Cortex of kidney (tissue), 1 donor: ENCODE measurements at places on chromosomes 7 and 10.

DNA sequence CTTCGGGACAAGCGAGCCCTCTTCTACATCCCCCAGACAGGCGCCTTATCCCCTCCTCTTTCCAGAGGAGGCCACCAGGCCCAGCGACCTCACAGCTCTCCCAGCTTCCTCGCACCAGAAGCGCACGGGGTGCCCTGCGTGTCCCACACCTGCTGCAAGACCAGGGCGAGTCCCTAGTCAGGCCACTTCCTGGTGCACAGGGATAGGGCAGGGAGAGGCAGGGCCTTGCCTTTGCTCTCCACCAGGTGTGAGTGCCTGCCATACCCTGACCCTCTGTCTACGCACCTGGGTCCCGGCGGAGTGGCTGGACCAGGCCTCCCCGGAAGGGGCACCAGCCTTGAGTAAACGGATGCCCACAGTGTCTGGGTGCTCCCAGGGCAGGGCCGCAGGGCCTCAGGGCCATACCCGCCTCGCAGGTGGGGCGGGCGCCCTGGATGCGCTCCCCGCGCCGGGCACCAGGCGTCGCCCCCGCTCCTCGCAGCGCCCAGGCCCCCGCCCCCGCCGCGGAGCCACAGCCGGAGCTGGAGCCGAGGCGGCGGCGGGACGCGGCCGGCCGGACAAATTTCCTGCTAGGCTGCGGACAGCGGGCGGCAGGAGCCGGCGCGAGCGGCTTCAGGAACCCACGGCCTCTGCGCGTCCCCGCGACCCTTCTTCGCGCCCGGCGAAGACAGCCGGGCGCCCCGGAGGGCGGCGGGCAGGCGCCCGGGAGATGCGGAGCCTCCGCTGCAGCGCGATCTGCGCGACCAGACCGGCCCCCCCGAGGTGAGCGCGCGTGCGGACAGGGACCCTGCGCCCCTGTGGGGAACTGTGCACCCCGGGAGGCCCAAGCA lies at the start of gene PTPRE:
Gene PTPRE, plus strand, starts transcription at position 556 of the 830 bp plus-strand sequence. CDS start 133,779 bp downstream, outside the sequence.
- DNase-seq: no peak

GRCh38 chr10:11631890-11632587 lies 20.6 kb upstream of the USP6NL start:
- DNase-seq: no peak

GRCh38 chr10:89702121-89702480 lies 711 bp downstream of the KIF20B start:
- DNase-seq: no peak

DNA sequence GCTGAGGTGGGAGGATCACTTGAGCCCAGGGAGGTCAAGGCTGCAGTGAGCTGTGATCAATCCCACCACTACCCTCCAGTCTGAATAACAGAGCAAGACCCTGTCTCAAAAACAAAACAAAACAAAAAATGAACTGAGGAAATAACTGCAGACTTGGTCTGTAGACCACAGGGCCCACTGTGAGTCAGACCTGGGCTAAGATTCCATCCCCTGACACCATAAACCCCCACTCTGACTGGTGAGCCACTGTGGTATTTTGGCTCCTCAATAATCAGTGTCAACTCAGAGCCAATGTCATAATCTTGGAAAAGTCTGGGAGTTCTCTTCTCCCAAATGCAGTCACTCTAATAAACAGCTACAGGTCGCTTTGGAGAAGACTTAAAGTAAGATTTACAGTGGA lies 24.0 kb upstream of the ERCC6 start:
- DNase-seq: no peak

- no peak for DNase-seq
Measured at GRCh38 chr10:97217299-97217698, 31.5 kb upstream of the SLIT1 start.

GRCh38 chr10:24360282-24361127 lies 151.6 kb downstream of the KIAA1217 start:
- DNase-seq: no peak

GRCh38 chr7:114217026-114217806 lies 197.4 kb upstream of the FOXP2 start:
- DNase-seq: no peak

- DNase-seq: no peak
Measured at GRCh38 chr7:70512144-70512543, 619.8 kb upstream of the GALNT17 start.

- DNase-seq: no peak
Measured at GRCh38 chr10:11045487-11045886, 27.8 kb downstream of the CELF2 start.

DNA sequence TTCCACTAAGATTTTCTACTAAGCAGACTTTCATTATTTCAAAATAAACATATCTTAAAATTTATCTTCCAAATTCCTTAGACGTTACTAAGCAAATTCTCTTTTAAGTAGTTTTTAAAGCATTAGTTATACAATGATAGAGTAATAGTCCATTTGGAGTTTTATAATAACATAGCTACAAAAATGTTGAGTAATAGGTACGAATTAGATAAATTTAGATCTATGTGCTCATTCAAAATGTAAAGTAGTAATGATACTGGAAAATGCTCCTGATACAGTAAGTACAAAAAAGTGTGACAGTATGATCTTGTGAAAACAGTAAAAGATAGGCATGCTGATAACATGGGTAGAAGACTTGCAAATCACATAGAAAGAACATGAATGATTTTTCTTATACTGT lies 4.5 kb downstream of the DMTF1 start:
- DNase-seq: no peak
